ENCODE measurements at places on chromosomes 6 and 20.
A peak's percentile ranks its signal among the peaks of the same experiment; 100 is the strongest.

GRCh38 chr6:153662982-153663381 is 376.1 kb upstream of the OPRM1 start:
- no peaks in the 10 kb centered on the region for H3K36me3 ChIP-seq
- no peaks in the 10 kb centered on the region for H3K4me1 ChIP-seq
- no peak overlapping the region for H3K27ac ChIP-seq
- DNase-seq: no peak
- H3K4me3 ChIP-seq: no peak overlapping the region

DNA sequence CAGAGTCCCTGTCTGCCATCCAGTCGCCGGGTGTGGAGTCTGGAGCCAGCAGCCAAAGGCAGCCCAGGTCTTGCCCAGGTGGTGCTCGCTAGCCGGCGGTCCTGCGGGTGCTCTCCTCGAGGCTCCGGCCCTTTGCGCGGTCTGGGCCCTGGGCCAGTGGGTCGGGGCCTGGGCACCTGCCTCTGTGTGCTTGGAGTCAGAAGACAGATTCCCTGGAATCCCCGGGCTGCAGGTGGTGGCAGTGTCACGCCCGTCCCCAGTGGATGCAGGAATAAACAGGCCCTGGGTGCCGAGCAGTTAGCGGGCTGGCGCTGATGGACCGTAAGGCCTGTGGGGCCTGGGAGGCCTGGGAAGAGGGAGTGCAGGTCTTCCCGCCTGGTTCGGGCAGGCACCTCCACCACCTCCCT is 5.3 kb downstream of the SS18L1 start:
- H3K4me1 ChIP-seq: no peaks in the 10 kb centered on the region
- no peak for DNase-seq
- no peak overlapping the region for H3K4me3 ChIP-seq
- no peak overlapping the region for H3K27ac ChIP-seq
- H3K27me3 ChIP-seq: no peaks in the 10 kb centered on the region

DNA sequence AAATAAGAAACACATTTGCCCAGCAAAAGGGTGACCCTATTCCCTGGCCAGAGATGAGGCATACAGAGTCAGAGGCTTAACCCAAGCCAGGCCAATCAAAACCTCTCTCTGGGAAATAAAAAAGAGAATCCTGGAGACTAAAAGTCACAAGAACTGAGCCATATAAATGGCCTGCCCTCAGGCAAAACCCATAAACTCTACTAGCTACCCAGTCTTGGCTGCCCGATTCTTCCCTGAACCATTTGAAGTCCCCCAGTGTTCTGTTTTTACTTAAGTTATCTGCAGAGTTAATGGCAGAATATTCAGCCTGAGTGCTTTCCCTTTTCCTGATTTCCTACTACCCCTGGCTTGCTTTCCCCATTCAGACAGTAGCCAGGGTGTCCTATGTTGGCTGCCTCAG is 13.9 kb downstream of the KCNK15 start:
- H3K27me3 ChIP-seq: peaks cover 11% of the 10 kb centered on the region
- no peaks in the 10 kb centered on the region for H3K36me3 ChIP-seq
- DNase-seq: peak; percentile 58
- no peaks in the 10 kb centered on the region for H3K4me1 ChIP-seq
- H3K27ac ChIP-seq: no peak overlapping the region
- H3K4me3 ChIP-seq: no peak overlapping the region

GRCh38 chr6:42225029-42225339 is 7.3 kb upstream of the MRPS10 start:
- H3K27ac ChIP-seq: no peak overlapping the region
- no peak overlapping the region for H3K4me3 ChIP-seq
- DNase-seq: no peak
- no peaks in the 10 kb centered on the region for H3K27me3 ChIP-seq
- peaks cover 3% of the 10 kb centered on the region for H3K4me1 ChIP-seq

GRCh38 chr6:43762966-43763695 is 6.9 kb upstream of the VEGFA start:
- H3K27ac ChIP-seq: no peak overlapping the region
- peaks cover 11% of the 10 kb centered on the region for H3K27me3 ChIP-seq
- DNase-seq: no peak
- H3K4me1 ChIP-seq: no peaks in the 10 kb centered on the region

GRCh38 chr6:73713426-73714147 is 17.6 kb downstream of the CD109 start:
- DNase-seq: no peak
- H3K4me3 ChIP-seq: no peak overlapping the region
- no peaks in the 10 kb centered on the region for H3K27me3 ChIP-seq
- peak overlapping the region; percentile 76 for H3K27ac ChIP-seq
- H3K36me3 ChIP-seq: no peaks in the 10 kb centered on the region

GRCh38 chr6:45702849-45703739 is 312.6 kb downstream of the CLIC5 start:
- peak overlapping the region; percentile 51 for H3K27ac ChIP-seq
- H3K4me3 ChIP-seq: no peak overlapping the region
- no peaks in the 10 kb centered on the region for H3K27me3 ChIP-seq
- no peaks in the 10 kb centered on the region for H3K4me1 ChIP-seq

DNA sequence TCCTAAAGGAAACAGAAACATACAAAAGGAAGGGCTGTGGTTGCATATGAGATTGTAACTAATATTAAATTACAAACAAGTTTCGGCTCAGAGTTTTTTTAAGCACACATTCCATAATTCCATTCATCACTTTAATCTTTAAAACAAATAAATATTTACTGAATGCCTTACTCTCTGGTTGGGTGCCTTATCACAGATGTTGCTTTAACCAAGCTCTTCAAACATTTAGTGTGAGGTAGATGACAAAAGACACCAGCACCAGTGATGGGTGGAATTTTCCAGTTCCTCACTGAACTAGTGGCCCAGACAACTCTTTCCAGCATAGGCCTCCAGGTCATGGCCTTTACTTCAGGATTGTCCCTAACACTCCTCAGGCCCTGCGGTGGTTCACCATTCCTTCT is 58.7 kb downstream of the ARHGAP18 start:
- H3K4me3 ChIP-seq: no peak overlapping the region
- no peak for DNase-seq
- peak overlapping the region; percentile 41 for H3K27ac ChIP-seq
- H3K27me3 ChIP-seq: no peaks in the 10 kb centered on the region
- peaks cover 21% of the 10 kb centered on the region for H3K36me3 ChIP-seq
- no peaks in the 10 kb centered on the region for H3K4me1 ChIP-seq

DNA sequence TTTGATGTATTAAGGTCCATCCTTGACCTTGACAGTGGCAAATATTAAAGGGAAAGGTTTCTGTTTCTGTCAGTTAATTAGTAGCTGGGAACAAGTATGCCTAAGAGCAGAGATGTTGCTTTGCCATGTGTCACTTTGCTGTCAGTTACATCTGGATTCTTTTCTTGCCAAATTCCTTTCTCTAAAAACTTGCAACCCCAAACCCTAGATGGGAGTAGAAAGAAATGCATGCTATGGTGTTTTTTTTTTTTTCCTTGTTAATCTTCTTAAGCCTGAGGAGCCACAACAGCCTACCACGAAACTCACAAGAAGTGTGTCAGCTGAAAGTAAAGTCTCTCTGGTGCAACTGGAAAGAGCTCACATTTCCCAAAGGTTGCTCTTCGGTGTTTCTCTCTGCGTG is 18.0 kb upstream of the CLDN20 start:
- peaks cover 30% of the 10 kb centered on the region for H3K36me3 ChIP-seq
- H3K4me1 ChIP-seq: peaks cover 3% of the 10 kb centered on the region
- no peak overlapping the region for H3K4me3 ChIP-seq
- no peak overlapping the region for H3K27ac ChIP-seq
- no peaks in the 10 kb centered on the region for H3K27me3 ChIP-seq
- no peak for DNase-seq

- no peak overlapping the region for H3K4me3 ChIP-seq
- peaks cover 6% of the 10 kb centered on the region for H3K4me1 ChIP-seq
- no peaks in the 10 kb centered on the region for H3K36me3 ChIP-seq
- no peak overlapping the region for H3K27ac ChIP-seq
- DNase-seq: no peak
These were observed 21.5 kb upstream of the GTSF1L start for GRCh38 chr20:43748274-43748673.

DNA sequence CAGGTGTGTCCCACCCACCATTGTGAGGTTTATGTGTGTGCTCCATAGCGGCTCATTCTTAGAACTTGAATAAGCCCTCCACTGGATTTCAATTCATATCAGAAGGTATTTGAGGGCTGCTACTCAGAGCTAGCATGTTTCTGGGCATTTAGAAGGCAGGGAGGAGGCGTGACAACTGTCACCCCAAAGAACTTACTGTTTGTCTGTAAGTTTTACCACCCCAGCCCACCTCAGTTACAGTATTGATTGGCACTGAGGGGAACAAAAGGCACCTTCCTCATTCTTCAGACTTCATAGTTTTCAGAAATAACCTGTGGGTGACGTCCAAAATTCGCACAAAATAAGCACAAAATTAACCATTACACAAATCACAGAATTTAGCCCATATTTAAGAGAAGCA is 81.7 kb downstream of the KHDC1L start:
- DNase-seq: no peak
- H3K4me3 ChIP-seq: no peak overlapping the region
- H3K27ac ChIP-seq: no peak overlapping the region

DNA sequence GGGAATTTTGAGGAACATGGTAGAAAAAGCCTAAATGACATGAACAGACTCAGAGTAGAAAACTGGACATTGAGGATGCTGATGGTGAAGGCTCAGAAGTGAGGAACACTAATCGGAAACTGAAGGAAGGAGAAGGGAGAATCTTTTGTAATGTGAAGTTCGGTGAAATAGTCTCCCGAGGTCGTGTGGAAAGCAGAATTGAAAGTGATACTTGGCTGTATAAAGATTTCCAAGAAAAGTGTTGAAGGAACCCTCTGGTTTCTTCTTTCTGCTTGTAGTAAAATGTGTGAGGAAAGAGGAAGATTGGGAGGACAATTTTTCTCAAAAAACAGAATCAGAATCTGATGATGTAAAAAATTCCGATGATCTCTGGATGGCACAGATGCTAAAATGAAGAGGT is 115.4 kb downstream of the LAMP5 start:
- no peaks in the 10 kb centered on the region for H3K4me1 ChIP-seq
- no peaks in the 10 kb centered on the region for H3K27me3 ChIP-seq

DNA sequence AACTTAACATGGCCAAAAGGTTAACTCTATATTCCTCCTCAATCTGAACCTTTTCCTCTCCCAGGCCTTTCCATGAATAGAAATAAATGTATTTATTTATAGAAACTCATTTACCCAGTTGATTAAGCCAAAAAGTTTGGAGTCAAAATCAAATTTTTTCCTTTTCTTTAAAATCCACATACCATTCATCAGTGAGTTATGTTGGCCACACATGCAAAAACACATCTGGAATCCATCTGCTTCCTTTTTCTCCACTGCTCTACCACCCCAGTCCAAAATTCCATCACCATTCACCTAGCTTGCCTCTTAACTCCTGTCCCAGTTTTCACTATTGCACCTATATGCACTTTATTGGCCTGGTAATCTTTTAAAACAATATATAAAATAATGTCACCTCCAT is 62.4 kb upstream of the TMEM200A start:
- peaks cover 9% of the 10 kb centered on the region for H3K36me3 ChIP-seq
- H3K4me1 ChIP-seq: no peaks in the 10 kb centered on the region
- no peaks in the 10 kb centered on the region for H3K27me3 ChIP-seq
- no peak for DNase-seq
- H3K4me3 ChIP-seq: no peak overlapping the region

DNA sequence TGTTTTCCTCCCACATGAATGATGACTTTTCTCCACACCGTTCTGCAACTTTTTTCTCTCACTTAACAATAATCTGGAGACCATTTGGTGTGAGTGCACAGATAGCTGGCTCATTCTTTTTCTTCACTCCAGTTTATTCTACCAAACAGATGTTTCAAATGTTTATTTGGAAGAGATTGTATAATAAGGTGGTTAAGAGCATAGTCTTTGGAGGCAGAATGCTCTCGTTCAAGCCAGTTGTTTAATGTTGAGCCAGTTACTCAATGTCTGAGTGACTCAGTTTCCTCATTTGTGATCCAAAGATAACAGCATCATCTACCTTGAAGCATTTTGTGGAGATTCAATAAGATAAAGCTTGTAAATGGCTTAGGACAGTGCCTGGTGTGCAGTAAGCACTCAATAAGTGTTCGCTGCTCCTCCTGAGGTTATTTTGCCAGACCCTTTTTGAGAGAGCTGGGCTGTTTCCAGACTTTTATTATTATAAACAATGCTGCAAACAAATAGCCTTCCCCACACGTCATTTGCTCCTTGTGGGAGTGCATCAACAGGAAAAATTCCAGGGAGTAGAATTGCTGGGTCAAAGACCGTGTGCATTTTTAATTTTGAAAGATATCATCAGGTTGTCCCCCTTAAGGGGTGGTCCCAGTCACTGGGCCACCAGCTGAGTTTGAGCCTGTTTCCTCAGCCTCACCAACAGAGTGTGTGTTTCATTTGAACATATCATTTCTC is 70.6 kb downstream of the VEGFA start:
- no peaks in the 10 kb centered on the region for H3K27me3 ChIP-seq
- peaks cover 3% of the 10 kb centered on the region for H3K4me1 ChIP-seq
- no peaks in the 10 kb centered on the region for H3K36me3 ChIP-seq
- no peak for DNase-seq
- H3K4me3 ChIP-seq: no peak overlapping the region

DNA sequence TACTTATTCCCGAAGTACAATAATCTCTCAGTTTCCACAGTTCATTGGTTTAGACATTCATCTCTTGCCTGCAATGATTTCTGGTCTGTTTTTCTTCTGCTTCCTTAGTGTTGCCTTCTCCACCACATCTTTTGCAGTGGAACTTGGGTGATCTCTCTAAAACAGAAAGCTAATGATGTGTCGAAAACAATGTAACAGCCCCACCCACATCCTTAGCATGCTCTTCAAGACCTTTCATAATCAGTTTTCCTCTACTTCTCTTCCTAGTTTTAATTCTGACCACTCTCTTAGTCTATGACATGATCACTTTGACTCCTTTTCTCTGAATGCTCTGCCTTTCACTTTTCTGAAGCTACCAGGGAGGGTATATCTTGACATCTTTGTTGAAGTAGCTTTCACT is 1007.9 kb upstream of the CITED2 start:
- no peak overlapping the region for H3K27ac ChIP-seq
- no peak for DNase-seq
- no peaks in the 10 kb centered on the region for H3K4me1 ChIP-seq
- H3K36me3 ChIP-seq: no peaks in the 10 kb centered on the region
- H3K4me3 ChIP-seq: no peak overlapping the region

DNA sequence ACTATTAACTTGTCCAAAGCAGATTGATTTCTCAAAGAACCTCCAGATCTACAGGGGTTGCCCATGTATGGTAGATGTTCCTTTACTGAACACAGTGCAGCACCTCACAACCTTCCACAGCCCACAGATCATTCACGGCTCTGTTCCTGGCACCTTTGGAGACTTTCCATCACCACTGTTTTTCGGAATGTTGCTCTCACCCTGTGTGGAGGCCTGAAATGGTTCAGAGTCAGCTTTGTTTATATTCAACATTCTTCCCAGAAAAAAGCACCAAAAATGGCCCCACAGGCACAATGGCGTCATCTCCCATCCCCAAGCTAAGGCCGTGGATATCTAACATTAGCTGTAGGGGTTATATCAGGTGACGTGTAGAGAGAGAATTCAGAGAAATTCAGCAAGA is 74.7 kb downstream of the DHX35 start:
- DNase-seq: no peak
- H3K27ac ChIP-seq: no peak overlapping the region
- no peaks in the 10 kb centered on the region for H3K27me3 ChIP-seq
- peaks cover 20% of the 10 kb centered on the region for H3K4me1 ChIP-seq

GRCh38 chr20:14778875-14779274 is 441.5 kb upstream of the FLRT3 start:
- no peak overlapping the region for H3K27ac ChIP-seq
- H3K36me3 ChIP-seq: no peaks in the 10 kb centered on the region
- H3K4me1 ChIP-seq: peaks cover 3% of the 10 kb centered on the region
- no peak overlapping the region for H3K4me3 ChIP-seq
